Right ventricle myocardium inferior (tissue), 1 donor: ENCODE measurements at places on chromosomes 12 and 14.

DNA sequence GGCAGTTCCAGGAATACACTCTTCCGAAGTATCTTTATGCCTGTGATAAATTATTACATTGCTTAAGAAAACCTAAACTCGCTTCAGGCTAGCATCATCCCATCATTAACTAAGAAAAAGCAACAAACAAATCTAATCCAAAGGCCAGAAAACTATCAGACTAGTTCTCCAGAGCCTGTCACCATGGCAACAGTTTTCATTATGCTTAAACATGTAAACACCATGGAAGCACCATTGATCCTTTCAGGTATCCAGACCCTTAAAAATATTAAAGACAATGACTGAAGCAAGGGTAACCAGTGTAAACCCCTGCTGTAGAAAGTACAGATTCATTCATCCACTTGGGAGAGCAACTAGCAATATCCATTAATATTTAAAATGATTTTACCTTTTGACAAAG lies 9.8 kb downstream of the DAD1 start:
- no peak for DNase-seq

DNA sequence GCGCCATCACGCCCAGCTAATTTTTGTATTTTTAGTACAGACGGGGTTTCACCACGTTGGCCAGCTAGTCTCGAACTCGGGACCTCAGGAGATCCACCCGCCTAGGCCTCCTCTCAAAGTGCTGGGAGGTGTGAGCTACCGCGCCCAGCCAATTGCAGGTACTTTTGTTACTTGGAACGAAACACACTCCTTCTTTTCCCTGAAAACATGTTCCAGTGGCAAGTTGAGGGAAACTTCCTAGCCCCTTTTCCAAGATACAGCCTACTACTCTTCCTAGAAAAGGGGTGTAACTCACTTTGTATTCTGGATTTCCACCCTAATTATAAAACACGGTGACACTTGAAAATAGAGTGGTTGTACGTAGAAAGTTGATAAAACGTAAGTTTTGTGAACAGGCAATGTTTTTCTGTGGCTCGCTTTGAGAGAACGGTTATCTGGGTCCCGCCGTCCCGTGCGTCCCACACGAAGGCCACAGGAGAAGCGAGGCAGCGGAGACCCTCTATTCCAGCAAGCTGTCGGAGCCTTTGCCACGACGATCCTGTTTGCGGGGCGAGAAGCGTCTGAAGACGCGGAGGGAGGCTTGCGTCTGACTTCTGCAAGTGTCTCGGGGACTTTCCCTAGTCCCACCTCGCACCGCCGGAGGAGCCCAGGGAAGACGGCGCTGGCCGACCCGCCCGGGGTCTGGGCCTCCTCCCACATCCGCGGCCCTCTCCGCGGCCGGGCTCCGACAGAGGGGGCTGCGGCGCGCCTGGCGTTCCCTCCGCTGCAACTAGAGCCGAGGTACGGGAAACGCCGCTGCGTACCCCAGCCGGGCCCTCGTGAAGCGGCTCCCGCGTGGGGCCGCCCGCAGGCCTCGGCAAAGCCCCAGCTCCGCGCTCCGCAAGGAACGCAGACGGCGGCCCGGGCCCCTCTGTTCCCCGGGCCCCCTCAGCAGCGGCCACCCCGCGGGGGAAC lies 745 bp downstream of the CDCA4 start:
- DNase-seq = no peak

- DNase-seq = no peak
These were observed 38.4 kb downstream of the AKAP3 start for GRCh38 chr12:4610481-4610880.

GRCh38 chr14:91261115-91261514 lies 16.6 kb upstream of the GPR68 start:
- no peak for DNase-seq

GRCh38 chr12:27304856-27305255 lies 27.8 kb upstream of the BMAL2 start:
- no peak for DNase-seq

GRCh38 chr12:118959985-118960560 lies 21.3 kb upstream of the SRRM4 start:
- no peak for DNase-seq

GRCh38 chr14:70283156-70283555 lies 76.3 kb downstream of the COX16 start:
- no peak for DNase-seq

GRCh38 chr12:538731-539539 lies 79.2 kb downstream of the B4GALNT3 start:
- DNase-seq = no peak

- no peak for DNase-seq
These were observed 7.2 kb downstream of the NDRG2 start for GRCh38 chr14:21017528-21018245.

DNA sequence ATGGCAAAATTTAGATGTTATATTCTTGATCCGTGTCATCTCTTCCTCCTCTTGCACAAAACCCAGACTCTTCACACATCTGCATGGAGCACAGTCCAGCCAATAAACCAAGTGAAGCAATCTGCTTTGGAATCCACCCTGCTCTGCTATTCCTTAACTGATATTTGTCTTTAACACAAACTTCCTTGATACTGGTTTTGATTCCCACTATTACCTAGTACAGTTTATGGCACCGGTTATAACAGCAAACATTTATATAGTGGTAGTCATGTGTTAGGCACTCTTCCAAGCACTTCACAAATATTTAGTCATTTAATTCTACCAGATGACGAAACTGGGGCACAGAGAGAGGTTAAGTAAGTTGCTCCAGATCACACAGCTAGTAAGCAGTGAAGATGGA lies 12.5 kb downstream of the STYK1 start:
- no peak for DNase-seq

GRCh38 chr14:58747181-58747580 lies 109.4 kb downstream of the DACT1 start:
- DNase-seq = no peak

- DNase-seq = no peak
These were observed 615.4 kb downstream of the C12orf50 start for GRCh38 chr12:87413784-87414183.
